ENCODE measurements at places on chromosomes 4 and X. TPM values are rescaled to one million over a fixed set of nuclear protein-coding genes. Genes with fewer than 3 reads are reported as not detected.

- no peak for DNase-seq
Measured at GRCh38 chrX:6228720-6229119, at the start of gene NLGN4X. TSS of gene NLGN4X (minus strand) at chrX:6228867. CDS start at chrX:6151466, 77,401 bp downstream.

- peak; percentile 75 for DNase-seq
Measured at GRCh38 chr4:153534792-153535629, 68.9 kb downstream of the TMEM131L start.

GRCh38 chrX:46991664-46992063 lies 79.4 kb downstream of the JADE3 start:
- no peak for DNase-seq

DNA sequence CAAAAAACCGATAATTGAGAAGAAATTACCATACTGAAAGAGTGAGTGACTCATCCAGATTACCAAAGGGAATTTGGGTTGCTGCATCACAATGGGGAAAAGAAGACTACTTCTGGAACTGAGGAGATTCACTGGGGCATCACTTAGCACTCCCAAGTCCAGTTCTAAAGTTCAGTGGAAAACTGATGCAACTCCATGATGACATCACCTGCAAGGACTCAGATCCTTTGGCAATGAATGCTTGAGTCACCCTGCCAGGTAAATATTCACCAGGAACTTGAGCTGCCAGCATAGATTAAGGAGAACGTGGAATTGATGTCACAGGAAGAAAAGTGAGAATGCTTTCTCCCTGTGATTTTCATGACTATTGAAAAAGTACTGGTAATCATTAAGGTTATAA lies 32.0 kb upstream of the SMIM10L2A start:
- no peak for DNase-seq

GRCh38 chr4:29553846-29554245 lies 1166.3 kb upstream of the PCDH7 start:
- DNase-seq: no peak

- DNase-seq: no peak
Measured at GRCh38 chr4:97892592-97893266, 250.5 kb downstream of the STPG2 start.

DNA sequence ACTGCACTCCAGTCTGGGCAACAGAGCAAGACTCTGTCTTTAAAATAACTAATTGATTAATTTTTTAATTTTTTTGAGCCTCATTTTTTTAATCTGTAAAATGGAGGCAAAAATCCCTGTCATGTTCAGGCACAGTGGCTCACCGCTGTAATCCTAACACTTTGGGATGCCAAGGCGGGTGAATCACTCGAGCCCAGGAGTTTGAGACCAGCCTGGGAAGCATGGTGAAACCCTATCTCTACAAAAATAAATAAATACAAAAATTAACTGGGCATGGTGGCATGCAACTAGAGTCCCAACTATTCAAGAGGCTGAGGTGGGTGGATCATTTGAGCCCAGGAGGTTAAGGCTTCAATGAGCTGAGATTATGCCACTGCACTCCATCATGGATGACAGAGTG lies 15.4 kb downstream of the AMTN start:
- no peak for DNase-seq

DNA sequence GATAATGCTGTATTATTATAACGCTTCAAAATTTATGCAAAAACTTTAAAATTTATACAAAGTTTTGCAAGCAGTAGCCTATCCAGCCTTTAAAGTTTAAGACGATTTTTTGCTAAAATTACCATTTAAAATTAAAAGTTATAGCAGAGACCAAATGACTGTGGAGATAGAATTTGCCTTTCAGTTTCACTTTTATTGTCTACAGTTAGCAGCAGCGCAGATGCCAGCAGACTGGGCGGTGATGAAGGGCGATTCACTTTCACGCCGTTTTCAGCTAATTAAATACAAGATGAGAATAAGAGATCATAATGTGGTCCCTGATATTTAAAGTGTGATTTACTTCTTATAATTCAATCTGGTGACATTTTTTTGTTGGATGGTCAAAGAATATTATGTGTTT lies 1381.5 kb upstream of the ADGRL3 start:
- no peak for DNase-seq

GRCh38 chr4:6957994-6958393 lies 48.4 kb downstream of the TBC1D14 start:
- no peak for DNase-seq

DNA sequence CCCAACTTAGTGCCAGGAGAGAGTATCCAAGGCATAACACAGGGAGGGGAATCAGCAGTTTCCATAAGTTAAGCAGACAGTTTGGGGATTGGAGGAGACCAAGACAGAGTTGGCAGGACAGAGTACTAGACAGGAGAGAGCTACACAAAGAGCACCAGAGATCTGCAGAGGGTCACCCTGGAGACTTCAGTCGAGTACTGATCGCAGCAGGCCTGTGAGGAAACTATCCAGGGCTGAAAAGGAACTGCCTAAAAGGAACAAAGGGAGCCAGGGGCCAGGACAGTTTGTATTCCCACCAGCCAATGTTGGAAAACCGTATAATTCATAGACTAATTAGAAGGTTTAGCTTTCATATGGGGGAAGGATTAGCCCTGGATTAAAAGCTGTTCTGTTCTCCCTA lies 80.6 kb upstream of the ENPP6 start:
- DNase-seq: peak; percentile 88

LYAR gene
- 12.5 TPM for total RNA-seq

RELL1 gene
- 68.0 TPM for total RNA-seq

DNAJB14 gene
- total RNA-seq: 38.6 TPM

DKK2 gene
- 0.83 TPM for total RNA-seq

CSAG3 gene
- total RNA-seq: not detected

NXF2 gene
- not detected for total RNA-seq
